ENCODE measurements at places on chromosomes 2 and 18.

- no peak for DNase-seq
These were observed 301.9 kb downstream of the RIT2 start for GRCh38 chr18:42813570-42813969.

- DNase-seq = peak; percentile 93
These were observed at the start of gene ACYP2 for GRCh38 chr2:54115284-54116137. Gene ACYP2 (plus strand): TSS chr2:54115615.

DNA sequence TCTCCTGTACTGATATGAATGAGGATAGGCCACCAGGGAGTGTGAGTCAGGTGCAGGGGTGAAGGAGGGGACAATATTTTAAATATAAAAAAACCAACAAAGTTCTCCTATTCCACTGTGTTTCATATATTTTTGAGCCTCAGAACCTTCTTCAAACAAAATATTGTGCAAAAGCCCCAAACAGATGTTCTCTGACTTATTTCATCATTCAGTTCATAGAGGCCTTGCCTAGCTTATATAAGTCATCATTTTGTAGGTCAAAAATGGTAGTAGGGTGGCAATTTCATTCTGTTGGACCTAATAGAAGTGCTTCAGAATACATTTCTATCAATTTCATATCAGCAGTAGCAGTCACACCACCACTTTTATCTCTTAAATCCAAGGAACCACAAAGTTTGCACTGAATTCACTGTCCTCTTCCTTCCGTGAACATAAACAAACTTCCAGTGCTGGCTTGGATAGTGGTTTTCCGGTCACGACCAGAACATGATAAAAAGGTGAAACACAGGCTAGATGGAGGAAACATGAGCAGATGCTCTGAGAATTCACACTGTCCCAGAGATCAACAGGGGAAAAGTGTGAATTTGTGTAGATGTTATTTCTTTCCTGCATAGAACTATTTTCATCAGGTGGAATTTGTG lies 99.1 kb downstream of the EN1 start:
- no peak for DNase-seq

DNA sequence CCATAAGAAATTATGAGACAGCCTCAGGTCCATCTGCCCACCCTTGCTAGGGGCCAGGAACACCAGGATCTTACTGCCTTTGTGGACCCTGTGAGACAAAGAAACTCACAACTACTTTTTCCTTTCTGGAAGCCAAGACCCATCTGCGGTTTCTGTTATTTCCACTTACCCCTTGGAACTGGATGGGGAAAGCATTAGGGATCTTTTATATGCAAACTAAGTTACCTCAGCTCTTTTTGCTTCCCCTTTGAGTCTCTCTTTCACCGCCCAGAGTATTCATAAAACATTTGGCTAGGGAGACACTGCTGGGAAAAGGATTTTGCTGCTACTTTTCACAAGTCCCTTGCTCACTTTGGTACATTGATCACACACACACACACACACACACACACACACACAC lies 95.7 kb downstream of the ZNF385B start:
- no peak for DNase-seq

- no peak for DNase-seq
These were observed 16.5 kb downstream of the STARD7 start for GRCh38 chr2:96191937-96192670.

GRCh38 chr2:138962686-138963085 lies 182.5 kb upstream of the NXPH2 start:
- no peak for DNase-seq

- DNase-seq = no peak
These were observed 93.4 kb downstream of the SPP2 start for GRCh38 chr2:234143896-234144295.

DNA sequence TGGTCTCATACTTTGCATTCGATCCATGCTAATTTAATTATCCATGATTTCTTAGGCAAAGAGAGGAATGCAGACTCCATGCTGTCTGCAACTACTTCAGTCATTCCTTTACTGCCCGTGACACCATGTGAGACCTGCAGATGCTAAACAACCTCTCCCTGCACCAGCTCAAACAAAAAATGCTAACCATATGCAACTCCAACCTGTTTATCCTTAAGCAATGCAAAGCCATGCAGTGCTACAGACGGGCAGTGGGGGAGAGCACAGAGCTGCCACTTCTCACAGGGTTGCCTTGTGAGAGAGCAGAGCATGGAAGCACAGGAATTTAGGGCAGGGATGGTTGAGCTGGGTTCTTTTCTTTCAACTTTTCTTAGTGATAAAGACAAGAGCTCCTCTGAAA lies 74.9 kb upstream of the KLHL14 start:
- no peak for DNase-seq

DNA sequence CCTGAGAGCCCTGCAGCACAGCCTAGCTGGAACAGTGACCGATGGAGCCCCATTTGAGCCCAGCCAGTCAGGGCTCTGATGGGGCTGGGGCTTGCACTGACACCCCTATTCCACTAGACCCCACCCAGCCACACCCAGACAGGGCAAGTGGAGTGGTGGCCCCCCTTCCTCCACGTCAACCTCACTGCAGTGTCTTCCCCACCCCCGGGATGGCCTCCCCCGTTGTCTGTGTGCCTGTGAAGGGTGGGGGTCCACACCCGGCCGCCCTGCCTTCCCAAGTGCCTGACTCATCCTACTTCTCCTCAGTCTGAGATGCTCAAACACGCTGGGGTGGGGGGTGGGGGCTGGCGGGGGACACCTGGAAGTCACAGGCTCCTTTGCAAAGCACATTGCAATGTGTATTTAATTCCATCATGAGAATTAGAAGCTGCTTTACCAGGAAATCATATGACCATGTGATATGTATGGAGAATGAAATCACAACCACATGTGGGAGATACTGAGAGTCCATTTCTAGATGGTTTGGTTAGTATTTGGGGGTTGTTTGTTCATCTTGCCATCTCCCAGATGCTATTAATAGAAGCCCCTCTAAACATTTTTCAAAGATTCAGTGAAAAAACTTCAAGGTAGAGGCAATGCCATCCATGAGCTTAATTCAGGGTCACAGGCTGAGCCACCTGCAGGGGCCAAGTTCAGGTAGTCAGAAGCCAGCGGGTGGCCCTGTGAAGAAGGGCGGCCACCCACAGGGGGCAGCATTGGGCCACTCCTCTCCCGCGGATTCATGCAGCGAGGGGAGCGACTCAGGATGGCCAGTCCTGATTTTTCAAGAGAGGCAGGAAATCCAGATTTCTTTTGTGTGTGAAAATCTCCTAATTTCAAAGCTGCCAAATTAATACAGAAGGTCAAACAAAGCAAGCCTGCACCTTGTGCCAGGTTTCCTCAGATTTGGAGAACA lies 22.7 kb upstream of the GMPPA start:
- peak; percentile 72 for DNase-seq

DNA sequence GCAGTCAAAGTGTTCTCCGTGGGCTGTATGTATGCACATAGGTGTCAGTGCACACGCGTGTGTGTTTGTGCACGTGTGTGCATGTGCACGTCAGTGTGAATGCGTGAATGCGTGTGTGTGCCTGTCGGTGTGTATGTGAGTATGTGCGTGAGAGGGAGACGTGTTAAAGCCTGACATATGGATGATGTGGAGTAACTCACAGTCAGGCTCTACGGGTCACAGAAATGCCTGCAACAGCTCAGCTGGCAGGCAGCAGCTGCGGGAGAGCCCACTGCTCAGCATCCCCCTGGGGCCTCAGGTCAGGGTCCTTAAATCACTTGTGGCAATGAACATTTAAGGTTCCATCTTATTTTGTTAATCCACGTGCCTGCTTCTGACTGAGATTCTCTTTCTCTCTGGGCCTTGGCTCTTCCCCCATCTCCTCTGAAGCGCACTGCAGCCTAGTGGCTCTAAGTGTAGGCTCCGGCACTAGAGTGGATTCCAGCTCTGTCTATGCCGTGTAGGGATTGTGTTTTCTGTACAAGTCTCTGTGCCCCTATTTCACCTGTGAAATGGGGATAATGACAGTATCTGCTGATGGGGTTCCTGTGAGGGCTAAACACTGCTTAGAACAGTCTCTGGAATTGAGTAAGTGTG lies 63.0 kb downstream of the DYSF start:
- no peak for DNase-seq

- no peak for DNase-seq
These were observed 11.3 kb upstream of the TEX44 start for GRCh38 chr2:231581328-231581727.

- DNase-seq = no peak
These were observed 44.1 kb downstream of the TNFRSF11A start for GRCh38 chr18:62369129-62369644.

DNA sequence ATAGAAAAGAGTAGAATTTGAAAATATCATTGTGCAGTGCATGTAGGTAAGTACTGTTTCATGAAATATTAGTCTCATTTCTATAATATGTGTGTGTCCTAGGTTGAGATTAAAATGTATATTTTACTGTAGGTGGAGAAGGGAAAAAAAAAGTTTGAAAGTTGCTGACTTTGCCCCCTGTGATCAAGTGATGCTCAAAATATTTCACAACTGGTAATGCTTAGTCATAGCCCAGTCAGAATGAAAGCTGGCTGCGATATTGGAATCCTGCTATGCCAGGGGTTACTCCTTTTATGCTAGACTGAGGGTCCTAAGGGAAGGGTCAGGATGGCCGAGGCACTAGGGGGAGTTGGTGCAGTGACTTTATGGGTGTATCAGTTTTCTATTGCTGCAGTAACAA lies 19.5 kb upstream of the CFAP36 start:
- no peak for DNase-seq

DNA sequence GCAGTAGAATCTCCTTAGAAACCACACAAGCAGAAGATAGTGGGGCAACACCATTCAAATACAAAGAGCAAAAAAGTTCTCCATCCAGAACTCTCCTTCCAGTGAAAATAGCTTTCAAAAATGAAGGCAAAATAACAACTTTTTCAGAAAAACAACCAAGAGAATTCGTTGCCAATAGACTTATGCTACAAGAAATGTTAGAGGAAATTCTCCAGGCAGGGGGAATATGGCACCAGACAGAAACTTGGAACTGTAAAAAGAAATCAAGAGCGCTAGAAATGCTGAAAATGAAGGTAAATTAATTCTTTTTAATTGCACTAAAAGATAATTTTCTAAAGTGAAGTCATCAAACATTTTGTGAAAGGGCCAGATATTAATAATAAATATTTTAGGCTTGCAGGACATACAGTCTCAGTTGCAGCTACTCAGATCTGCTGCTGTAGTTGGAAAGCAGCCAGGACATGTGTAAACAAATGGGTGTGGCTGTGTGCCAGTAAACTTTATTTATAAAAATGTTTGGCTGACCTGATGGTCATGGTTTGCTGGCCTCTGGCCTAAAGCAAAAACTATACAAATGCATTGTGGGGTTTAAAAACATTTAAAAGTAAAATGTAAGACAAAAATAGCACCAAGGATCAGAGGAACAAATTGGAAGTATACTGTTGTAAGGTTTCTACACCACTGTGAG lies 73.7 kb upstream of the TGFA start:
- DNase-seq = no peak

- DNase-seq = no peak
These were observed 39.1 kb downstream of the C18orf54 start for GRCh38 chr18:54396760-54397159.

DNA sequence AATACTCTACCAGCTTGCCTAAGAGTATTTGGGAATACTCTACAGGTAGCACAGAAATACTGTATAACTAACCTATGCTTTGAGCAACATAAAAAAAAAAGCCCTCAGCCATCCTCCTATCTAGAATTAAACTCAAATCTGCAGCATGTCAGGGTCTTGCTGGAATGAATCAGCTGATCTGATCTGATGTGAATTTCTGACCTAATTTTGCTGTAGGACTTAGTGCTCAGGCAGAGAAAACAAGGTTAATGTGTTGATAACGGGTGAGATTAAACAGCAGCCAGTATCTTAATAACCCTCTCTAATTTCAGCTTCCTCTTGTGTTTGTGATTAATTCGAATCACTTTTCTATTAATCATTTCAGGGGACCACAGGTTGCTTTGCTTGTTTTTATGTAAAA lies 16.3 kb downstream of the NYAP2 start:
- no peak for DNase-seq

GRCh38 chr2:60959501-60959900 lies 58.0 kb upstream of the PEX13 start:
- no peak for DNase-seq

DNA sequence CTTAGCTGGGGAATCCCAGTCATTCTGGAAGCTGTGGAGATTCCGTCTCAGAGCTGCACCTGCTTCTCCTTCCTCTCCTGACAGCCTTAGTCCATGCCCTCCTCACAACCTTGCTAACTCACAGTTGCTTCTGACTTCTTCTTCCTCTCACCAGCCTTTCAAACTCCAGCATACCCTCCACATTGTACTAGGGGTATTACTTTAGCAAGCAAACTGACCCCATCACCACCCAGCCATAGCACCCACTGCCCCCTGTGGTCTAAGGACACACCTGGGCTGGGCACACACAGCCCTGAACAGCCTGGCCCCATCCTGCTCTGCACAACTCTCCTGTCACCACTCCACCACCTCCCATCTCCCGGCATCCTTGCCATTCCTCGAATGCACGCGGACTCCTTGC lies 208.2 kb downstream of the FBXO15 start:
- no peak for DNase-seq

GRCh38 chr2:1136846-1137245 lies 186.2 kb downstream of the SNTG2 start:
- DNase-seq = no peak

GRCh38 chr18:51260118-51260517 lies 62.6 kb upstream of the MEX3C start:
- DNase-seq = no peak

DNA sequence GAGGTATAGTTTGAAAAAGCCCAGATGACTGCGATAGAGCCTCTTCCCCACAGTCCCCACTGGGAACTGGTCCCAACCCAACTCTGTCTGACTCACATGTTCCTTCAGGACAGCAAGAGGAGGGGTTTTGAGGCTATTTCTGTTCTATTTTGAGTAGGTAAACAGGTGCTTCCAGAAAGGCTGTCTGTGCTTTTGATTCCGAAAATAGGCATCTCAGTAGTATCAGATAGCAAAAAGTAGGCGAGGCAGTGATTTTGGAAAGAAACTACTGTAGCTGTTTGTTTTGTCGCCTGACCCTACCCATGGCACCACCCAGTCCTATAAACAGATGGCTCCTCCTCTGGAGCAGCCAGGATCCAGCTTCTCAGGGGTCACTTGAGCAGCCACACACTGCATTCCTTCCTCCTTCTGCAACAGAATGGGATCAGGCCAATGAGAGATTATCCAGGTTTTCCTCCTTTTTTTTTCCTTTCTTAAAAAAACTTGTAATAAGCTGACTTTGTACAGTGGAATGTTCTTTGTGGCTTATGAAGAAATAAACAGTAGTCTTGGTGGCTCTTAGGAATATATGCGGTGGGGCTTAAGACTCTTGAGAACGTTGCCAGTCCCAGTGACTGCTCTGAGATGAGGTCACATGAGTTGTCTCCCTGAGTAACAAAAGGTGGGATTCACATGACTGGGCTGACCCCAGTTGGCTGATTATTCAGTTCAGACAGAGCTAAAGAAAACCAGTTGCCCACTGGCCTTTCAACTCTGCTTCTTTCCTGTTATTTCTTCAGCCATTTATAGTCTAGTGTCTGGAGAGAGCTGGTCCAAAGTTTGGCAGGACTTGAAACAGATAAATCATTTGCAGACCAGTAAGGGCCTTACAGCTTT lies 98.6 kb downstream of the KCNS3 start:
- DNase-seq = no peak

- peak; percentile 64 for DNase-seq
These were observed 758 bp downstream of the RIF1 start for GRCh38 chr2:151410485-151410834.

All from CD4-positive, alpha-beta T cell treated with Interleukin-17A for 4 hours (primary cell).